ENCODE measurements at places on chromosomes 3 and 15. TPM values are rescaled to one million over a fixed set of nuclear protein-coding genes. Genes with fewer than 3 reads are reported as not detected.

TMEM207 gene
- not detected for total RNA-seq

LRRK1 gene
- 19.9 TPM for total RNA-seq

EOMES gene
- 0.71 TPM for total RNA-seq

CAPN3 gene
- 0.34 TPM for total RNA-seq

P2RY1 gene
- total RNA-seq = 0.50 TPM

CMTM7 gene
- total RNA-seq = 35.1 TPM

HTR3E gene
- total RNA-seq = not detected

ZNF445 gene
- 2.7 TPM for total RNA-seq

SKOR1 gene
- 0.05 TPM for total RNA-seq

FSIP1 gene
- 0.70 TPM for total RNA-seq

ANKRD63 gene
- total RNA-seq = 0.40 TPM

POC1A gene
- 17.5 TPM for total RNA-seq

TF gene
- total RNA-seq = 0.57 TPM

CPNE9 gene
- 0.17 TPM for total RNA-seq

FEZF2 gene
- total RNA-seq = not detected

TGM5 gene
- not detected for total RNA-seq

MYNN gene
- total RNA-seq = 10.6 TPM

KAT2B gene
- 7.3 TPM for total RNA-seq

Measured in A549 treated with Mapracorat at 1 μM for 4 hours (cell line).